Activated CD4-positive, alpha-beta T cell treated with anti-CD3 and anti-CD28 coated beads, Interleukin-2, amount 50 U/mL, for 4 hours (primary cell): ENCODE measurements at places on chromosomes 5 and 9.

DNA sequence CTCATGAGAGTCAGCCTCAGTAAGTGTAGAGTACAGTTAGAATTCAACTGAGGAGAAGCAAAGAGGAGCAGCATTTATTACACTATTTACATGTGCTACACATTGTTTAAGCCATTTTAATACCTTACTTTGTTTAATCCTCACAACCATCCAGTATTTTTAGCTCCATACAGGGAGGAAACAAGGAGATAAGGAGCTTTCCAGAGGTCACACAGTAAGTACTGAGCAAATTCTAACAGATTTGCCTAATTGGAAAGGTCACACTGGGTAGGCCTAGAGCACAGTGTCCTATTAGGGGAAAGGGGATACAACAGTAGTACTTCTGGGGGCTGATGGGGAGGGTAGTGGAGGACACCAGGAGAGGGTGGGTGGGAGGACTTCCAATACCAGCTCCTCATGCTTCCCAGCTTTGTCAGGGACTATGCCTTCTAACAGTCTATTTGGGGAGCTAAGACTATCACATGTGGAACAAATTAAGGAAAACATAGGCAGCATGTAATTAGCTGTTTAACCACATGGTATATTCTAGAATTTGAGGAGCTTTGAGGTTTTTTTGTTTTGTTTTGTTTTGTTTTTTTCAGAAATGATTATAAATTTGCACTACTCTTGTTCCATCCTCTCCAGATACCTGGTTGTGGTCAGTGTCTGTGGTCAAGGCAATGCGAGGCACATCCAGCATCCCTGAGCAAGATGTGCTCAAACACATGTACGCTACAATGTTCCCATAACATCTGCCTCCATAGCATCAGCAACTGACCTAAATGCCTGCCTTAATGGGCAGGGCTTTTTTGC is 96.0 kb upstream of the SLC12A2 start:
- no peak for DNase-seq

DNA sequence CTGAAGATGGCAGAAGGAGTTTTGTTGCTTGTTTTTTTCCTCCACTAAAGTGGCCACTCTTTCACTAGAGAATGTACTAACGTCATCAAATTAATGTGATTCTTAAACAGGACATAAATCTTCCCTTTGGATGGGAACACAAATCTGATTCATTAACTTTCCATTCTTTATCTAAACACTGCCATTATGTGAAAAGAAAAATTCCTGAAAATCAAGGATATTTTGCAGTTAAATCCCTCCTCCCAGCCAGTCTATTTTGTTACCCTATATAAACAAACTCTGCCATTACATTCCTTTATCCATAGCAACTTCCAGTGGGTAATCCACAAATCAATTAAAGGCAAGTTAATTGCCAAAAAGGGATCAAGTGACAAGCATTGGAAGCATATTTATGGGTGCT is 546.5 kb downstream of the PDE4D start:
- no peak for DNase-seq

- DNase-seq: no peak
These were observed 172.7 kb downstream of the TRIM32 start for GRCh38 chr9:116859763-116860162.

DNA sequence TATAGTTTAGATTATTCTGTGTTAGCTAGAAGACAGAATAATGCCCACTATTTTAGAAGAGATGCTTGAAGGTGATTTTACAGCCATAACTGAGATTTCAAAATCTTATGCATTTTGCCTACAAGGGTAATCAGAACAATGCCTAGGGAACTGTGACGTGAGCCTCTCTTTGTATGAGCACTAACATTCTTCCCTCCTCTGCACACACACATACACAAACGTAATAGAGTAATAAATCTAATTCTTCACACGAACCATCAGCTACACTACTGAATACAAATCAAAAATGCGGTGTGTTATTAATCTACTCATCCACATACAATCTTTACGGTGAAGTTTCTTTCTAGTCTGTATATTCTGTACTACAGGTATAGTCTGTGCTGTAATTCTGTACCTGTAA is 227.8 kb downstream of the PLK2 start:
- DNase-seq: no peak

GRCh38 chr9:89815903-89816573 is 211.2 kb downstream of the GADD45G start:
- no peak for DNase-seq

DNA sequence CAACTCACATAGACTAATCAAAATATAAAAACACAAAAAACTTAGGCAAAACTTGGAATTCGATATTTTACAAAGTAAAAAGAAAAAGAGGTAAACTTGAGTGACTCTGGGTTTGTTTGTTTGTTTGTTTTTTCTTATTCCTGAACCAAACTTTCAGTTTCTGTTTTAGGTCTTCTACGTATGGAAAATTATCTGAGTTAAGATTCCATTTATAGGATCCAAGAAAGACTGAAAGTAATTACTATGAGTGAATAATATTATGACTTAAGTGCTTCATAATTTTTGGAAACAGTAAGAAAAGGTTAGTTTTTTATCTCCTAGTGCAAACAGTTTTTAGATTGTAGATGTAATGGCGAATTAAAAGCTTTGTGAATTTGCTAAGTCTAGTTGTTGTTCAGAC is 13.2 kb downstream of the ST8SIA4 start:
- DNase-seq: no peak
